ENCODE measurements at places on chromosomes 6 and 20.

DNA sequence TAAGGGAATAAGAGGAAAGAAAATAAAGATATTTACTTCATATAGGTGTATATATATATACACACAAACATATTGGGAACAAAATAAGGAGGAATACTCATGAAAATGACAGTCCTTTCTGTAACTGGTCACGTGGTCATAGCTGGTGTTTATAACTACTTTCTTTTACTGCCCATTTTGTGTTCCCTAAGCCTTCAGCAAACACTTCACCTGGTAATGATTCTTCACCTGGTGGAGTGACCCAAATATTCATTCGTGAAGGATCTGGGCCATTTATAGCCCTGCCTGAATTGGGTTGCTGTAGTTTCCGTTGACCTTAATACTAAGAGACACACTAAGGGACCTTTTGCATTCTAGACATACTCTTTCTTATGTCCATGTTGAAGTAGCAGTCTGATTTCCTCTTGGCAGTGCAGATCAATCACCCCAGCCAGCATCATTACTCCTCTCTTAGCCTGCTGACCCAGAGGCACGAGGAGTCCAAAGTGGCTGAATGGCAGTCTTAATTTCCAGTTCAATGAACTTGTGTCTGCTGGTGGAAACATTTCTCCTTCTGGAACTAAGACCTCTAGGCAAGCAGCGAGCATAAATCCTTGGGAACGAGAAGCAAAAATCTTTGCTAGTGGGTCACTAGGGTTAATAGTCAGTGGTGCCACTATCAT lies 39.9 kb upstream of the IYD start:
- no peak for DNase-seq

DNA sequence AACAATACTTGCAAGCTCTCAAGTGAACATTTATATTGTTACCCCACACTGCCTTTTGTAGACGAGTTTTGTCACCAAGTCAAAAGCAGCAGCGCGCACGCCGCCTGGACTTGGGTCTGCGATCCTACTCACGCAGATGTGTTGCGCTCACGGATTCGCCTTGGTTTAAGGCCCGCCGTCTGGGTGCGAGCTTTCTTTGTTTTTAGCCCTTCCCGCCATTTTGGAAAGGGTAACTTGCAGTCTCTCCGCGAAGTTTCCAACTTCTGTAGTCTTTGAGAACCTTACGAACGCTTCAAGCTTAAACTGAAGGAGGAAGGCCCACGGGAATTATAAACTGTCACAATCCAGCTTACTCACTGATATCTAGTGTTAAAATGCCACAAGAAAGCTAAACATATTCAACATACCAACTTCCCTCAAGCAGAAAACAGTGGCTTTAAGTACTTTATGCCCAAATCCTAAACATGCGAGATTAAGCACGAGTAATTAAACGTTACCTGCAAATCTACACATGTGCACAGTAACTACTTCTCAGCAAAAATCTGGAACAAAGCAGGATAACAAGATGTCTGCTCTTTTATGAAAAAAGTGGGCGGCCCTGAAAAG lies 80.4 kb upstream of the BTN3A2 start:
- no peak for DNase-seq

DNA sequence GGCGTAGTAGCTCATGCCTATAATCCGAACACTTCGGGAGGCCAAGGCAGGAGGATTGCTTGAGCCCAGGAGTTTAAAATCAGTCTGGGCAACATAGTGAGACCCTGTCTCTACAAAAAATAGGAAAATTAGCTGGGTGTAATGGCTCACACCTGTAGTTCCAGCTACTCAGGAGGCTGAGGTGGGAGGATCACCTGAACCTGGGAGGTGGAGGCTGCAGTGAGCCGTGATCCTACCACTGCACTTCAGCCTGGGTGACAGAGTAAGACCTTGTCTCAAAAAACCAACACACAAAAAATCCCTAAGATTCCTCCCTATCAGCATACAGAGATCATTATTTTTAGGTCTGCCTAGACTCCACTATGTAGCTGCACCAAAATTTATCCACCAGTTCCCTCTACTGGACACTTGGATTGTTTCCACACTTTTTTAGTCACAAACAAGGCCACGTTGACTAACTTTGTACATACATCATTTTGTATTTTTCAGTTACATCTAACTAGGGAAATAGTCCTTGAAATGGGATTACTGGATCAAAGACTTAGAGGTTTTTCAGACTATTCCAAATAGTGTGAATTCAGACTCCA lies 3.6 kb upstream of the PHF1 start:
- DNase-seq = no peak

DNA sequence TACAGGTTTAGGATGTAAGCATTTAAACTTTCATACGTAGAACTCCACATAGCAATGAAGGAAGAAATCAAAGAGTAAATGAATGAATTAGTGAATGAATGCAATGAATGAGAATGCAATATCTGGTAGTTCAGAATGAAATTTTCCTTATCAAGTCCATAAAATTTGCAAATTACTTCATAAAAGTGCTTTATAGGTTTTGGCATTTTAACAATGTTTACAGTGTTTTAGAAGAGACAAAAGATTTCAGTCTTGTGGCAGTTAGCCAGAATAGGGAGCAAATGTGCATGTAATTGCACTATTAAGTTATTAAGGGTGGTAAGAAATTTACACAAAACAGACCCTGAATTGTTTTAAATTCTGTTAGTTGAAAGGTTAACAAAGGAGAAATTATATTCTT lies 739.4 kb upstream of the FLRT3 start:
- DNase-seq = no peak

DNA sequence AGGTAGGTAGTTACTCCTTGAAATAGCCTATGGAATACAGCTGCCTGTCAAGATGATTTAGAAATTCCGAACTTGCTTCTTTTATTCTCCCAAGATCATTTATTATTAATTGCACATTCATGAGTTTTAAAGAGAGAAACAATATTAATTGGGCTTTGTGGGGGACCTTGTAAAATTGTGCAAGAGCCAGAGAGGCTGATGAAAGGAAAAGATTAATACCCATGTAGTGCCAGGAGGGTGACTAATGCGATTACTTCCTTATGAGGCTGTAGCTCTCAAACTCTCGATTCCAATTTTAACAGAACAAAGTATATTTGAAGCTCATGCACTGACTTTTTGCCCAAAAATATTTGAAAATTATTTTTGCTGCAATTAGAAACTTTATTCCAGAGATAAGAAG lies 423.8 kb upstream of the ID4 start:
- no peak for DNase-seq

DNA sequence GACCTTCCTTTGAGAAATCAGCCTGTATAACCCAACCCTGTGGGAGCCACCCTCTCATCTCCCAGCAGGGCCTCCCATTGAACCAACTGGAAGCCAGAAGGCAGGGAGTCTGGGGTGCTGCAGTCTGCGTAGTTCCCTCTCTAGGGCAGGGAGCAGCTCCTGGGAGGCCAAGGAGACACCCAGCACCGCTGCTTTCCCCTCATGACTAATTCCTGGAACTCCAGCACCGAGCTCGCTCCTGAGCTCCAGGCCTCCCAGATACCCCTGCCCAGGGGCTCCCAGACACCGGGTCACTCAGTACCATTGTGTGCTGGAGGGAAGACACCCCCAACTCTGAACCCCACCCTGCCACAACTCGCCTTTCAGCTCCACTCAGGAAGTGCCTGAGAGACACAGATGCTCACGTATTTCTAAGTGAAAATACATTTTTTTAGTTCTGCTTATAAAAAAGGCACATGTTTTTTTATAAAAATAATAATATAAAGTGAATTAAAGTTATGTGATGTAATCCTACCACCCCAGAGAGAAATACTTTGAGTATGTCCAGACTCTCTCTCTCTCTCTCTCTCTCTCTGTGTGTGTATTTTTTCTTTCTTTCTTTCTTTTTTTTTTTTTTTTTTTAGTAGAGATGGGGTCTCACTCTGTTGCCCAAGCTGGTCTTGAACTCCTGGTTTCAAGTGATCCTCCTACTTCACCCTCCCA lies 17.5 kb downstream of the PIM1 start:
- DNase-seq = no peak

- no peak for DNase-seq
Observed at GRCh38 chr6:112117554-112117953, 30.2 kb downstream of the FAM229B start.

DNA sequence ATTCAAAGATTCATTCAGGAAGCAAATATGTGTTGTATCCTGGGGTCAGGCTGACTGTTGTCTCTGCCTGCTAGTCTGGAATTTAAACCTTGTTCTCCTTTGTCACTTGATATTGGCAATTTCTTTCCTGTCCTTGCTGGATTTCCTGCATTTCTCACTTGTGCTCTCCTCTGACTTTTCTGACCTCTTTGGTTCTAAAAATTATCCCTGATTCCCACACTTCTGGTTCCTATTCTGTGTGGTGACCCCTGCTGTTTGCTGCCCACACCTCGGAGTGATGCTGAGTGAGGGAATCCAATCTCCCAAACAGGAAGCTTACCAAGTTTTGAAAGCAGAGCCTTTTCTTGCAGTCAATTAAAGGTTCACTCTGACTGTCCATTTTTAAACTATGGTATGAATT lies 345.3 kb downstream of the CDKAL1 start:
- DNase-seq = no peak

DNA sequence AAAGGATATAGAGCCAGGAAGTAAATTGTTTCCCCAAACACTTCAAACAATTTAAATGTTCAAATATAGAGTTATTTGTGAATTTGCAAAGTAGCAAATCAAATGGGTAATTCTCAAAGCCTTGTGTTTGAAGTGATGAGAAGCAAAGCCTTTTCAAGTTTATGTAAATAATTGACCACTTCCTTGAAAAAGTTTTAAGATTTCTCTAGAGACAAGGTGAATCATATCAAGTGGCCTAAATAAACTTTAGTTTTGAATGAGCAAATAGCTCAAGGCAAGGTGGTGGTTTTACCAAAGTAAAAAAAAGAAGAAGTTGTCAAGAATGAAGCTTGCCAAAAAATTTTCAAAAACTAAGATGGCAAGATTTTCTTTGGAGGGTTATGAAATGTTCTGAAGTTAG lies 42.6 kb upstream of the IFNGR1 start:
- DNase-seq = no peak

GRCh38 chr6:6749702-6750491 lies 161.4 kb downstream of the LY86 start:
- DNase-seq = peak; percentile 21

GRCh38 chr20:23658336-23658735 lies 20.6 kb upstream of the CST3 start:
- DNase-seq = no peak

Measured in SIG-M5 (cell line).